Caki2 (cell line): ENCODE measurements at places on chromosomes 1 and 21.
A peak's percentile ranks its signal among the peaks of the same experiment; 100 is the strongest.

DNA sequence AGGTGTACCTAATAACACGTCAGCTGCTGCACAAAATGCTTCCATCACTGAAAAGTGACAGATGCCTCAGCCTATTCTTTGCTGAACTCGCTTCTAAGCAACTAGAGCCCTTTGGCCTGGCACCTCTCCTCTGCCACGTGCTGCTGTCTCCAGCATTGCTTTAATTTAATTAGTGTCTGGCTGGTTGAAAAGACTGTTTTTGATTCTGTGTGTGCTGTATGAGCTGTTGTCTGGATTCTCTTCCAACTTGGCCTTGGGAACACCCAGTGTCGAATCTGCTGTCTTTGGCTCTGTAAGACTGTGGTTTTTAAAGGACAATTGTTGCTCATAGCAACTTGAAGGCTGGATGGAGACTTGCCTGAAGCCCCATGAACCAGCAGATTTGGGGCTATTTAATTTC, 109.5 kb downstream of the PSMG1 start:
- no peak for DNase-seq

DNA sequence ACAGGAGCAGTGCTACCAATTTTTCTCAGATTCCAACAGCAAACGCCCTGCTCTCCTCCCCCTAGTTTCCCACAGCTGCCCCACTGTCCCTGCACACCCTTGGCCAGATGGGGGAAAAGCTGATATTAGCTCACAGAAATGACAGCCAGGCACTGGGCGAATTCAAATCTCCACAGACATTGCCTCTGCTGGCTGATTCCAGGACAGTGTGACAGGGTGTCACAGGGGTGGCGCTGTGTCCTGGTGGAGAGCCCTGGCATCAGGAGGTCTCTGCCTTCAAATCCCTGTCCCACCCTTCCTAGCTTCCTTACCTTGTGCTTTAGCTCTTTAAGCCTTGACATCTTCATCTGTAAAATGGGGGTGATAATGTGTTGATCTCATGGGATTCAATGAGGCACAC, 10.4 kb downstream of the OLIG1 start:
- DNase-seq, result no peak

GRCh38 chr1:156813750-156814570, 2.7 kb downstream of the SH2D2A start:
- DNase-seq, result no peak

- DNase-seq, result no peak
These were observed 119.7 kb downstream of the PLPPR4 start for GRCh38 chr1:99384021-99384420.

DNA sequence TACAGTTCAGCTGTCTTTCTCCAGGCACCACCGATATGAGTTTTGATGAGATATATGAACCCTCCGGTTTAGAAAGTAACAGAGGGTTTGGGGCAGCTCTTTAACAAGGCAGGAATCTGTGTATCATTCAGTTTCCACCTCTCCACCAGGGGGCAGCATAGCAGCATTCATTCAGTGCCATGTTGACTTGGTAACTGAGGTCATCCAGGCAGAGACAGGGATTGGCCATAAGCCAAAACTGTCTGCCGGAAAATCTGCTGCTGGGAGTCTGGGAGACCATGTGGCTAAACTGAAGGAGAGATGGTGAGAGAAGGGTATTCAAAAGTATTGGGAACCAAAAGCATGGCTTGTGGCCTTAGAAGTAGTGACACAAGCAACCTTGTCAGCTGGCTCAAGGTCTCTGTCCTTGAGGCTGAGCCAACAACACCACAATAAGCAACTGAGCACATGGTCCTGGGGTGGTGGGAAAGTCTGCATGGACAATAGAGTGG, 98.5 kb downstream of the LMX1A start:
- peak; percentile 58 for DNase-seq

- no peak for DNase-seq
These were observed 5.8 kb downstream of the ROR1 start for GRCh38 chr1:63779338-63780211.
